ENCODE measurements at places on chromosomes 5 and 9.

DNA sequence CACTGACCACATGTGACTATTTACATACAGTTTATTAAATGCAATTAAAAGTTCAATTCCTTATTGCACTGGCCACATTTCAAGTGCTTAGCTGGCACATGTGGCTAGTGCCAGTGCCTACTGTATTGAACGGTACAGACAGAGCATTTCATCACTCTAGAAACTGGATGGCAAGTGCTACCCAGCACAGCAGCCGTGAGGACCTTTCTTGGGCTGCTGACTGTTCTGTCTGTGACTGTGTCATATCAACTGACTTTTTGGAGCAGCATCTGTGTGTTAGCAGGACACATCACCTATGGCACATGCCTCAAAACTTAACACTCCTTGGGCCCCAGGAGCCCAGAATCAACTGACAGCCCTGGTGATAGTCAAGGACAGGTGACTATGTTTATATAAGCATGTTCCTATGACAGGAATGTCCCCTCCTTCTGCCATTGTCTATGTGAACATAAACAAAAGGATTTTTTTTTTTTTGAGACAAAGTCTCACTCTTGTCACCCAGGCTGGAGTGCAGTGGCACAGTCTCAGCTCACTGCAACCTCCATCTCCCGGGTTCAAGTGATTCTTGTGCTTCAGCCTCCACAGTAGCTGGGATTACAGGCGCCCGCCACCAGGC is 8.9 kb downstream of the IRF1 start:
- DNase-seq = no peak

- no peak for DNase-seq
These were observed 40.8 kb downstream of the CHSY3 start for GRCh38 chr5:129945028-129945427.

DNA sequence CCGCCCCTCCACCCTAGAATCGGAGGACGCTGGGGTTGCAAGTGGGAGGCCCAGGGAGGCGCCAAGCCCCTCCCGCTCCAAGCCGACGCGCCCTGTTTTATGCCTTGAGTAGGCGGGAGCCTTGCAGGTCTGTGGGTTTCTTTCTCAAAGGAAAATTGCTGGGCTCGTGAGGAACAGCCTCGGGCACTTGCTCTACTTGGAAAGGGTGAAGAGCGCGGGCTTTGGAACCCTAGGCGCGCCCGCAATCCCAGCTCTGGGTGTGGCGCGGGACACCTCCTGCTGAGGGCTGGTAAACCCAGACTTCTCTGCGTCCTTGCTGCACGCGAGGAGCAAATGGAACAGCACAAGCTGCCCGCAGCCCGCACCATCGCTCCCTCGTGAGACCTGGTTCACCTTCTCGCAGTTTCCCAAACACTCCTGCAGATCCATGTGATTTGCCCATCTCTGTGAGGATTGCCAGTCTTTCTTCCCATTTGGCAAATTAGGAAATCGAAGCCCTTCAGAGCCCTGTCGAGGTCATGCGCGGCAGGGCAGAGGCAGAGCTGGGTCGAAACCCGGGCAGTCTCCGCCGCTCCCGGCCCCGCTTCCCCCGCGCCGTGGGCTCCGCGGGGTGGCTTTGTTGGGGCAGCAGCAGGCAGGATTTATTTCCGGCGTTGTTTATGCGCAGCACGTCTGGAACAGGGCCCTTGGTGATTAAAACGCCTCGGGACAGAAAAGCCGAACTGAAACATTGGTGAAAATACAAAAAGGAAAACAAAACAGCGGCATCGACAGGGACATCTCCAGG is 98.4 kb upstream of the CPLX2 start:
- no peak for DNase-seq

DNA sequence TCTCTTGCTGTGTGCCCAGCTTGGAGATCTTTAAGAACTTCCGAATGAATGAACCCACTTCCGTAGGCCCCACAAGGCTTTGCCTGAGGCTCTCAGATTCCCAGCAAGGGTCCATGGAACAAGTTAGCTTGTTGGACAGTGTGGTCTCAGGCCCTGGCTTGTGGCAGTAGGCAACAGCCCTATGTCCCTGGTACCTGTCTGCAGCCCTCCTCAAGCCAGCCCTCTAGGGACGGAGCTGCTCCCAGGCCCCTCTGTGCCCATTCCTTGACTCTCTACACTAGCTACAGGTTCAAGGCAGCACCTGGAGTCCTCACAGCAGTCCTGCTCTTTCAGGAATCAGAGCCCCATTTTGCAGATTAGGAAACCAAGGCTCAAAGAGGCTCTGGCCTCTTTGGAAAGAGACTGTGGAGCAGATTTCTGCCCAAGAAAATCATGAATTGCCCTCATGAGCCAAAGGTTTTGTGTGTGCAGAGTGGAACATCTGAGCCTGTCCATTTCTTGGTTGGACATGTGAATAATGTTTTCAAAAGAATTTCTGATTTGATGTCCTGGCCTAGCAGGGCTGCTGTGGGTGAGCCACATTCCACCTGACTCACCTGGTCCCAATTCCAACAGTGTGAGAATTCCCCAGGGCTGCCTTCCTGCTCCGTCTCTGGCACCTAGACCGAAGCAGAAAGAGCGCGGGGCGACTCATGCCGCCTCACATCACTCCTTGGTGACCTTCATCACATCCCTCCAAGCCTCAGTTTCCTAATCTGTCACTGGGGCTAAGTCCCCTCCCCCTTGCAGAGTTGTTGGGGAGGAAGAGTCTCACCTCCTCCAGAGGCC is 131.7 kb downstream of the BARX1 start:
- DNase-seq = no peak

GRCh38 chr9:133394687-133395271 is 18.6 kb downstream of the STKLD1 start:
- DNase-seq = no peak

GRCh38 chr9:21890696-21891095 is 88.3 kb downstream of the MTAP start:
- DNase-seq = no peak

GRCh38 chr5:149289301-149289700 is 17.6 kb downstream of the AFAP1L1 start:
- DNase-seq = no peak

DNA sequence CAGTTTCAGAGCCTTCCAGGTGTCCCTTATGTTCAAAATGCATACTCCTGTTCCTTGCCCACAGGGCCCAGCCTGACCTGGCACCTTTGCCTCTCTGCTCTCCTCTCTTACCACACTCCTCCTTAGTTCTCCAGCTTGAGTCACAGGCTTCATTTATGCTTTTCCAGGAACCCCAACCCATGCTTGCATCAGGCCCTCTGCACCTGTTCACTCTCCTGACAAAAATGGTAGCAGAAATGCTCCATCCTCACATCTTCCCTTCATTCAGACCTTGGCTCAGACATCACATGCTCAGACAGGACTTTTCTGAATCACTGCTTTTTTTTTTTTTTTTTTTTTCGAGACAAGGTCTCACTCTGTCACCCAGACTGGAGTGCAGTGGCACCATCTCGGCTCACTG is 15.1 kb upstream of the RNF145 start:
- no peak for DNase-seq

DNA sequence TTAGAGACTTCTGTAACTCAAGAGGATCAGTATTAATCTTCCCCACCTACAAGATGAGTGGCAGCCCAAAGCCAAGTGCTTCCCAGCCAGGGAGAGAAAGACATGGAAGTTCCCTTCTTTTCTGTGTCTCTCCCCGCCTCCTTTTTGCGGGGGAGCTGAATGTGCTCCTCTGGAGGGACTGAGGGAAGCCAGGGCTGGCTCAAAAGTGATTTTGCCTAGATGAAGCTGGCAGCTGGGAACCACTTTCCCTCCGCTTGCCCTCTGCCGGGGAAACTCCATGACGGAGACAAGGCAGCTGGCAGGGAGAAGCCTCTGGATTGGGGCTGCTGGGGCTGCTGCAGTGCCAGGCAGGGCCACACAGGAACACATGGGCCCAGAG is 24.4 kb downstream of the EGR1 start:
- no peak for DNase-seq

DNA sequence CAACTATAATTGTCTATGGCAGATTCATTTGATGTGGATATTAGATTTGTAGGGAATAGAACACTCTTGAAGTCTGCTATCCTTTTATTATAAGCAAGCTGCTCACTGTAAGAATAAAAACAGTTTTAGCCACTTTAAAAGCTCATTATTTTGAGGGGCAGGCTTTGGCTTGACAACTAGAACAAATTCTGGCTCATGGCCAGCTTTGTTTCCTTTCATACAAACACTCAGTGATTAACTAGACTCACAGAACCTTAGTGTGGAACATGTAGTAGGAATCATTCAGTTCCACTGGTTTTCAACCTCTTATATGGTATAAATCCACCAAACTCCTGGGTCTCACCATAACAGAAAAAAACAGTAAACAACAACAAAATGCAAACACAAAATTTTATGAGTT is 27.4 kb upstream of the CEP120 start:
- DNase-seq = no peak

DNA sequence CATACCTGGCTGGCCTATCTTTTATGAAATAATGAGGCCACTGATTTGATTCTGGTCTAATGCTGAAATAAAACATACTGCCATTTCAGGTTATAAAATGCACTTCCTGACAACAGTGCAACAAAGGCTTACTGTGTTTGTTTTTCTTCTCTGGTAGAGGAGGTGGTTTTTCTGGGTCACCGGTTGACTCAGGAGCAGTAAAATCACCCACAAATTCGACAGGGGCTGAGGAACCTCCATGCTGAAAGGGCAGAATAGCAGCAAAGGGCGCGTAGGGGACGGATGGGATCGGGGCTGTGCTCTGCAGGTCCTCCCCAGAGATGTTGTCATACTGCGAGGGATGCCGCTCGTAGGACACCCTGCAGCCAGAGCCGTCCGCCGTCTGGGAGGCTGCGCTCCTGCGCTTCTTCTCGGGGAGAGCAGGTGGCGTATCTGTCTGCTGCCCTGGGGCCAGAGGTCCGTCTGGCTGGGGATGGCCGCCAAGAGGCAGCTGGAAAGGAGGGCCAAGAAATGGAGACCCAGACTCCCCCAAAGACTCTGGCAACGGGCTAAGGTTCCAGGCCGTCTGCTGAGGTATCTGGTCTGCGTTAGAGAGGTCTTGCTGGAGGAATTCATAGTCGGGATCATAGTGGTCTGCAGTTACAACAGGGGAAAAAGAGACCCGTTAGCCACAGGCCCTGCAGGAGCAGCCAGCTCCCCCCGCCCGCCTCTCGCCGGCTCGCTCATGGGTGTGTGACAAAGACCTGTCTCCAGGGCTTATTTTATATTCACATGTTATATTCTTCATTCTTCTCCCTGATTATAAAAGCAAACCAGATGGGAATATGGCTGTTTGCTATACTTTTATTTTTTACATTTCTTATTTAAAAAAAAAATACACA is 80.7 kb downstream of the PRRT1B start:
- DNase-seq = no peak

DNA sequence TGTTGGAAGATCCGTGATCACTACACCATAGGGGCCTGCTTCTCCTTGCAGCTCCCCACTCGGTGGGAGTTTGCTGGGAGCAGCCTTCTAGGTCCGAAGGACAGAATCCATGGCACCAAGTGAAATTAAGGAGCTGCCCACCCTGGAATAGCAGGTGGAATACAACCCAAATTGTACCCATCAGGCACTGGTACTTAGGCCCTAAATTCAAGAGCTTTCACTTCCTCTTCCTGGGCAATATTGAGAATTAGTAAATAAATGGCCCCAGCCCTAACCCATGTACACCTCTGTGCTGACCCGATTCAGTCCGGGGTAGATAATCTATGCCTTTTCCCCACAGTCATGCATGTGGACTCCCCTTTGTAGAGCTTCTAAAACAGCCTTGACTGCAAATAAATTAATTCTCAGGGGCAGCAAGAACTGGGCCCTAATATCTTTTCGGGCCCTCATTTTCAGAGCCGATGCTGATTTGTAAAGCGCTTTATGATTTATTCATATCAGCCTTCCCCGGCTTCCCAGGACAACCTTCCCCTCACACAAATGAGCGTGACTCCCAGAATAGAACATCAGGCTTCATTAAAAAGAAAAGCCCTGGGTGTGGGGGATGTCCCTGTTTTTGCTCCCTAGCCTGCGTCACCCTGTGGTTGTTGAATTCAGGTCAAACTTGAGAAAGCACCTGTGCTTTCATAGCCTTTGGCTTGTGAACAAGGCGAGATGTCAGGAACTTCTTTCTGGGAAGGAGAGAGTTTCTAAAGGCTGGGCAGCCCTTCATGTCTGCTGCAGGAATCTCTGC is 126.1 kb upstream of the TBC1D2 start:
- DNase-seq = no peak

DNA sequence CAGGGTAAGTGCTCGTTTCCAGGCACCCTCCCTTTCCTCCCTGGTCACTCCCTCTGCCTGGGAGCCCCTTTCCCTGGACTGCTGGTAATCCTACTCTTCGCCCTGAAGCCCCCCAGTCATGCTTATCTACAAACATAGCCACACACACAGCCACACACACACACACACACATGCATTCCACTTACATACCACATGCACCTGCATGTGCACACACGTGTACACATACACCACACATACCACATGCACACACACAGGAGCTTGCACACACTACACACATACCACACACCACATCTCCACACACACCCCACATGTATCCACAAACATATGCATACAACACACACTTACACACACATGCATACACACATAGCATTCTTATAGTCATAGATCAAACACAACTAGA is 358.5 kb downstream of the GADD45G start:
- DNase-seq = no peak

- DNase-seq = no peak
These were observed 33.9 kb downstream of the UNC13B start for GRCh38 chr9:35195683-35196082.

DNA sequence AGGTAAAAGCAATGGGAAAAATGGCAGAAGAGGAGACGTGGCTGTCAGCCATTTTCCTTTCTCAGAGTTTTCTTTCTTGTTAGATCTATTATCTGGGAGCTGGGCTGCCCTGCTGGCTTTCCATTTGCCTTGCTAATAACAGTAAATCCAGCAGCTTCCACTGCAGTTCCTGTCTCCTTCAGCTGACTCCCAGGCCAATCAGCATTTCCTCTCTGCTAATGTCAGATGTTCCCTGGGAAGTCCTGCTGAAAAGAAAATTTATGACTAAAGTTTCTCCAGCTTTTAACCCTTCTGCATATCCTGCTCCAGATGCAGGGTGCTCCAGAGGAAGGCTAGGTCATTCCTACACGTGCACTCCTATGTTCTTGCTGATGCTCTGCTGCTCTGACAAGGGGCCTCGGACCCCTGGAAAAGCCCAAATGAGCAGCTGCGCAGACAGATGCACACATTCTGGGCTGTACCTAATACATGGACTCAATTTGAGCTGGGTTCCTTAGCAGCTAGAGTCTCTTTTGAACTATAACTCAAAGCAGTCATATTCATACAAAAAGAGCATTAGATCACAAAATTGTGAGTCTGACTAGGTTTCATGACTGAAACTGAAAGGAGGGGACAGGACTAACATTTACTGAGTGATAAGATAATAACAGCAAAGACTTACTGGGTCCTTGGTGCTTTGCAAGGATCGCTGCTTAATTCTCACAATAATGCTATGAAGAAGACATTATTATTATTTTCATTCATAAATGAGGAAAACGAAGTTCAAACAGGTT is 182.2 kb downstream of the MAPKAP1 start:
- no peak for DNase-seq

DNA sequence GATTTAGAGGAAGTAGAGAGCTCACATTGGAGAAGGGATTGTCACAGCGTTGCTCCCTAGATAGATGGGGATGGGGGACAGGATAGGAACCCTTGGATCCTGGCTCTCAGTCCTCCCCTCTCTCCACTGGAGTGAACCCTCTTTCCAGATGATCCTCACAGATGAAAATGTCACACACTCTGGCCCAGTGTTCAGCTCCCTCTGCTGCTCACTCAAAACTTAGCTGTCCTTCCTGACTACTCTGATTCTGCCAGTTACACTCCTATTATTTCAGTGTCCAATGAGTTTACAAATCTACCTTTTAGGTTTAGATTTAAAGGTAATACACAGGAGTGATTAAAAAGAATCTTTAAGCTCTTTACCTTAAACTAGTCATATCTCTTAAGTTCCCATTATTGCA is 5.8 kb upstream of the SPINK7 start:
- no peak for DNase-seq

- no peak for DNase-seq
These were observed 262.4 kb upstream of the ACTBL2 start for GRCh38 chr5:57745029-57745428.

Measured in naive thymus-derived CD4-positive, alpha-beta T cell (primary cell).